ENCODE measurements at places on chromosomes 16 and 17. TPM values are rescaled to one million over a fixed set of nuclear protein-coding genes. Genes with fewer than 3 reads are reported as not detected.

Gene KRT12
- polyA plus RNA-seq, result 0.13 TPM

Gene ABAT
- polyA plus RNA-seq, result 35.4 TPM

Gene NECAB2
- 0.63 TPM for polyA plus RNA-seq

Gene DLX3
- polyA plus RNA-seq, result 1.8 TPM

Gene RUNDC3A
- 3.7 TPM for polyA plus RNA-seq

Gene GNG13
- polyA plus RNA-seq, result not detected

Gene HBA1
- polyA plus RNA-seq, result 2,365 TPM

Gene FBXL16
- 0.70 TPM for polyA plus RNA-seq

Gene MYH3
- 19.4 TPM for polyA plus RNA-seq

Gene TPSB2
- polyA plus RNA-seq, result 0.19 TPM

Gene ZNF764
- 13.0 TPM for polyA plus RNA-seq

Gene CMIP
- polyA plus RNA-seq, result 29.2 TPM

Gene CD300H
- 0.30 TPM for polyA plus RNA-seq

Gene VAT1L
- polyA plus RNA-seq, result 5.4 TPM

Gene FAM117A
- polyA plus RNA-seq, result 22.1 TPM

Gene SNX20
- 1.8 TPM for polyA plus RNA-seq

Gene CCL23
- 0.48 TPM for polyA plus RNA-seq

Gene ATP2A1
- 3.8 TPM for polyA plus RNA-seq

Gene XPO6
- polyA plus RNA-seq, result 69.4 TPM

Gene NPIPA3
- polyA plus RNA-seq, result 27.7 TPM

Gene TBX21
- 0.64 TPM for polyA plus RNA-seq

Gene PTGES3L
- 5.2 TPM for polyA plus RNA-seq

Gene NPIPA2
- 7.8 TPM for polyA plus RNA-seq
